ENCODE measurements at places on chromosomes 2 and 18.
A peak's percentile ranks its signal among the peaks of the same experiment; 100 is the strongest.

- DNase-seq: no peak
Measured at GRCh38 chr2:157880927-157881326, 4.8 kb upstream of the ACVR1 start.

DNA sequence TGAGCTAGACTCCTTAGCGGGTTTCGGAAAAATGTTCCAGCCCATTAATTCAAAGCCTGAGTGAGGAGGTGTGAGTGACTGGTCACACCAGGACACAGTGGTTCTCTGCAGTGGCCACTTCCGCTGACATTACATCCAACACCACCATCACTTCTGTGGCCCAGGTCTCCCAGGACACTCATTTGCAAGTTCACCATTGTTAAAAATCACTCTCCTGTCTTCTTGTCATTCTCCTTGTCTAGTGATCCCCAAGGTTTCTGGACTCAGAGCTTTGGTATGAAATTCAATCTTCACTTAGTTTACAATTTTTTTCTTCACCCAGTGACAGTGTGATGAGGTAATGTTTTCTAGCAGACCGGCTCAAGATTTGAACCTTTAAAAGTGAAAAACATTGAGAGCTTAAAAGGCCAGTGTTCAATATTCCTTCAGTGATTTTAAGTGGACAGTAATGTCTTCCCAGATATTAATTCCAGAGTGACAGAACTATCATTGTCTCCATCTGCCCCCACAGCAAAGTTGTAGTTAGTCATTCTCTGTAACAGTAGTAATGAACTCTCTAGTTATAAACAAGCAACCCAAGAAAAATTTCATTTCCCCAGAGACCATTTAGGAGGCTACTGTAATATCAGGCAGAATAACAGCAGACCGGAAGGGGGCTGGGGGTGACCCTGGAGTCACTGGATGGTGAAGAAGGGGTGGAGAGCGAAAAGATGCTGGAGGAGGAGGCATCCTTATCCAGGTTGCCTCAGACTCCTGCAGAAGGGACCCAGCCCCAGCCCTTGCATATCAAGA is 164.9 kb downstream of the GFPT1 start:
- no peak for DNase-seq

GRCh38 chr18:62663731-62664336 is 51.5 kb upstream of the PHLPP1 start:
- DNase-seq: no peak

DNA sequence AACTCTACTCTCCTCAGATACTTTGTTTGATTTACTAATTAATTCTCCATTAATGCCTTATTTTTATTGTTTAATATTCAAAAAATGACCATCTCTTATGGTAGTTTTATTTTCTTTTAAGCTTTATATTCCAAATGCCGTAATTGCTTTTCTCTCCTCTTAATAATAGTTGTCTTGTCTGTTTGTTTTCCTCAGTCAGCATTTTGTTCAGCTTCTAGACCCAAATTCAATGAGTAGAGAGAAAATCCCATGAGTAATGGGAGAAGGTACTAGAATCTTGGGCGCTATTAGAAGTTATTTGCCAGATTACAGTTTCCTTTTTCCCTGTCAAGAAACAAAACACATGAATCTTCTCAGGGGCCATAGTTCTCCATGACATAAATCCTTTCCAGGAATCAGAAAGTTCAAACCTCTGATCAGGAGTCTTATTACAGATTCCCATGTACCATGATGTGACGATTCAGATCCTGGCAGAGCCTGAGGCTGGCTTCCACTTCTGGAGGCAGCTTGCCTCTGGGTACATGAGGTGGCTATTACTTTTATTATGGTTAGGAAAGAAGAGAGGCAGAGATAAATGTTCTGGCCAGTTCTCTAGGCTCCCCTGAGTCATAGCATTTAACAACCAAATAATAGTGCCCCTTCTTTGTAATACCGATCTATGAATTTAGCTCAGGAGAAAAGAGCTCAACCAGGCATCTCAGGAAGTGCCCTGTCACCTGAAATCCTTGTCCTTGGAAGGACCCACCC is 485.1 kb upstream of the SETBP1 start:
- no peak for DNase-seq

DNA sequence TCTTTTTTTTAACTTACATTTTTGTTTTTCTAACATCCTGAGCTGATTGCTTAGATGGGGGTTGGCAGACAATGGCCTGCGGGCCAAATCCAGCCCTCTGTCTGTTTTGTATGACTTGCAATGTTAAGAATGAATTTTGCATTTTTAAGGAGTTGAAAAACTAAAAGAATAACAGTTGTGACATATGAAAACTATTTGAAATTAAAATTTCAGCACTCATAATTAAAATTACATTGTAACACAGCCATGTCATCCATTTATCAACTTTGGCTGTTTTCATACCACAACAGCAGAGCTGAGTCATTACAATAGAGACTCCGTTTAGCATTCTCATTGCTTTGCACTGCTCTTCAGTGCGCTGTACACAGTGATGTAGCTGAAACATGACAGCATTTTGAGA is 94.1 kb upstream of the MC4R start:
- no peak for DNase-seq

DNA sequence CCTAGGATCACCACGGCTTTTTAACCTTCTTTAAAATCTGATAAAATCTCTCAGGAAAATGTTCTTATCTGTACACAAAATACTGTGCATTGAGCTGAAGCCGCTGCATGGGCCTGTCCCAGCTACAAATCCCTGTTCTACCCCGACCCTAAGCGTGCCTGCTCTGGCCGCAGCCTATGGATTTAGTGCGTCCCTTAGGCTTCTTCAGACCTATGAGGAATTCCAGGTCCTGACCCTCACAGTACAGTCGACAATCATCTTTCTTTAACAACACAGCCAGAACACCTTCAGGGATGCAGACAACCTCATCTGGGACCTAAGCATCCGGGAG is 477 bp upstream of the WDCP start:
- DNase-seq: no peak

DNA sequence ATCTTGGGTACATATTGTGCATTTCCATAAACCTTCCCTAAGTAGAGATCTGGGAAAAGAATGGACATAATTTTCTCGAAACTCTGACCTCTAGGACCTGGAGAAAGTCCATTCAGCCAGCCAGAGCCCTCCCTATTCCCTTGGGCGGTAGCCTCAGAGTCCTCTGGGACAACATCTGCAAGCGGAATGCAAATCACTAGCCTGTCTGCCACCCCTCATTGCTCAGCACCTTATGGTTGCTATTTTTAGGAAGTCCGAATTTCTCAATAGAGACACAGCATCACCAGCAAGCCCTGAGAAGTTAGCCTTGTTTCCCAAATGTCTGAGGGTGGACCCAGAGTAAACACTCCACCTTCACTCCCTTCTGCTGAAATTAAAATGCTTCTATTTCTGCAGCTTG is 17.6 kb upstream of the CD28 start:
- DNase-seq: no peak

DNA sequence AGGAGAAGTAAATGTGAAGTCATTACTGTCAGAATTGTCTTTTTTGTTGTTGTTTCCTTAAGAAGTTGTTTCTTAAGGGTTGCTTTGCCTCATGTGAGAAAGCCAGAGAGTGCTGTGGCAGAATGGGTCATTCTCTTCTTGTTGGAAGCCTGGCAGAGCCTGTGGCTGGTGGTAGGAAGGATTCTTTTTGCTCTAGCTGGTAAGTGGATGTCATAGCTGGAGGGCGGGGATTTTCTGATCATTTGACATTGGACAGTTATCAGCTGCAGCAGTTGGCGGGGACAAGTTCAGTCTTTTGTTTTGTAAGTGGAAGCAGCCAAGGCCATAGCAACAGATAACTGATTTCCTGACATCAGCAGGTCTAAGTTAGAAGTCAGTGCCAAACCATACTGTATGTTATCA is 5.5 kb upstream of the RMDN2 start:
- DNase-seq: no peak

GRCh38 chr2:11576398-11576797 is 42.6 kb downstream of the GREB1 start:
- no peak for DNase-seq

- DNase-seq: no peak
Measured at GRCh38 chr18:62979900-62980299, 264.6 kb downstream of the PHLPP1 start.

GRCh38 chr2:43748333-43748732 is 25.5 kb upstream of the DYNC2LI1 start:
- peak; percentile 30 for DNase-seq

- no peak for DNase-seq
Measured at GRCh38 chr2:165796129-165796528, 2.1 kb upstream of the GALNT3 start.

GRCh38 chr2:205628422-205628821 is 53.9 kb upstream of the NRP2 start:
- DNase-seq: no peak

DNA sequence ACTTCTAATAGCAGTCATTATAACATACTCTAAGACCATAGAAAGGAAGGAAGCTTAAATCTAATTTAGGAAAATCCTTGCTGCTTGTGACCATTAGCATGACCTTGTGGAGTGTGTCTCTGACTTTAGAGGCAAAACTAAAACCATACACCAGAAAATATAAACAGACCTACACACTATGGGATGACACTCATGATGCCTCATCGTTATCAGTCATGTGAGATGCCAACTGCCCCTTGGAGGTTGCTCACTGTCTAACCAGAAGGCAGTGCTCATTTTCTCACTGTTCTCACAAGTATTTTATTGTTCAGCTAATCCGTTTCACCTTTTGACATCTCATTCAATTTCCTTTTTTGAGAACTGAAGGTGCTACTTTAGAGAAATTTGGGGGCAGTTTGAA is 376.9 kb downstream of the RND3 start:
- no peak for DNase-seq

GRCh38 chr2:68115965-68116364 is 41.7 kb upstream of the PNO1 start:
- DNase-seq: no peak

GRCh38 chr2:122795763-122796162 is 1040.3 kb downstream of the TSN start:
- no peak for DNase-seq

DNA sequence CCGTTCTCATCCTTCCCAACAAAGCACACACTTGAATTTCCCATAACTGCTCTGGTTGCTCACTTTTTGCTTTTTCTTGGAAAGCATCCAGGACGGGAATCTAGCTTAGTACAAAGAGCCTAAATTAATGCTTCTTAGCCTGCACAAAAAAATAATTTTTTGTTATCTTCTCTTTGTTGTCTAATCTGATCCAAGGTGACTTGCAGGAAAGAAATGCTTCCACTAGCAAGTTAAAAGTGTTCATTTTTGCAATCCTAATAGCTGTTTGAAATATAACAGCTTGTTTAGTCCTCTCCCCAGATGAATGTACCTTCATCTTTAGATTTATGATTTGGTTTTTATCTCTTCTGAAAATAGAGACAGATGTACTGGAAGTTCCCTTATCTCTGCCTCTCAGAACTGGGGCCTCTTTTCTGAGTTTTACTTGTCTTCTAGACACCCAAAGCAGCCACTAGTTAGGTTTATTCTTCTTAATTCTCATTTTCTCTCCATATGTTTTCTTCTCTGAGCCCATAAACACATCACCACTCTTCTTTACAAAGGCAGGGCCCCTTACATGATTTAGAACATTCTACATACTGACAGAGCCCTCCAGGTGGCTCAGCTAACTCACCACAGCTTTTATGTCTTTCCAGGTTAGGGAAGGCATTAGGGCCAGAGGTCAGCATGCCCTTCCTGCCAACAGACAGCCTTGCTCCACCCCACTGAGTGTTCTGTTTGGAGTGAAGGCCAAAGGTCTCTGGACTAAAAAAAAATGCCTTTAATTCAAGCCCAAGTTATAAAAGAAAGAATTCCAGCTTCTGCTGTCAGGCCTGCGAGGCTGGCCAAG is 74.7 kb upstream of the MAP4K3 start:
- no peak for DNase-seq

DNA sequence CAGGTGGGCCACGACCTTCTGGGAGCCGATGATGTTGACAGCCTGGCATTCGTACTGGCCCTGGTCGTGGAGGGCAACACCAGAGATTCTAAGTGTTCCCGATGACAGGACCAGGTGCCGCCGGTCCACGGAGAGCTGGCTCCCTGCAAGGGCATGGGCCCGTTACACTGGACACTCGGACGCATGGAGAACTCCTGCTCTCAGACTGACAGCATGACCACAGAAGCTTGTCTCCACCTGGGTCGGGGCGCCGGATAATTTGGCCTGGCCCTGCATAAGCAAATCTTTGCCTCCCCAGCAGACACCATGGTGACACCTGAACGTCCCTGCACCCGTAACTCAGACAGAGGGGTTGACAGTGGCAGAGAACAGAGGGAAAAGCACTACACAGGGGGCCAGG is 80.7 kb downstream of the PXDN start:
- DNase-seq: no peak

DNA sequence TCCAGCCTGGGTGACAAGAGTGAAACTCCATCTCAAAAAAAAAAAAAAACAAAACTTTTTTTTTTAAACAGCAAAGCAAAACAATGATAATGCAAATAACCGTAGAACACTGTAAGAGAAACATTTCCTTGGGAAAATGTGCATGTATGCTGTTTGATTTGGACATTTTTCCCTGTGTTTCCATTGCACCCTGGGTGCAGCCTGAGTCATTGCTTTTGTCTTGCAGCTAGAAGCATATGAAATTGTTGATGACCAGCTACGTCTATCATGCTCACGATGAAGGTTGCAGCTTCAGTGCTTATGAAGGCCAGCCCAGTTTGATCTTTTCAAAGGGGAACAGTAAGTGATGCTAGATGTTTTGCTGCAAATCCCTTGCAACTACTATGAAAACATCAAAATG is 41.5 kb downstream of the MOGAT1 start:
- DNase-seq: no peak

- no peak for DNase-seq
Measured at GRCh38 chr2:218813771-218814460, 17.7 kb downstream of the PRKAG3 start.

DNA sequence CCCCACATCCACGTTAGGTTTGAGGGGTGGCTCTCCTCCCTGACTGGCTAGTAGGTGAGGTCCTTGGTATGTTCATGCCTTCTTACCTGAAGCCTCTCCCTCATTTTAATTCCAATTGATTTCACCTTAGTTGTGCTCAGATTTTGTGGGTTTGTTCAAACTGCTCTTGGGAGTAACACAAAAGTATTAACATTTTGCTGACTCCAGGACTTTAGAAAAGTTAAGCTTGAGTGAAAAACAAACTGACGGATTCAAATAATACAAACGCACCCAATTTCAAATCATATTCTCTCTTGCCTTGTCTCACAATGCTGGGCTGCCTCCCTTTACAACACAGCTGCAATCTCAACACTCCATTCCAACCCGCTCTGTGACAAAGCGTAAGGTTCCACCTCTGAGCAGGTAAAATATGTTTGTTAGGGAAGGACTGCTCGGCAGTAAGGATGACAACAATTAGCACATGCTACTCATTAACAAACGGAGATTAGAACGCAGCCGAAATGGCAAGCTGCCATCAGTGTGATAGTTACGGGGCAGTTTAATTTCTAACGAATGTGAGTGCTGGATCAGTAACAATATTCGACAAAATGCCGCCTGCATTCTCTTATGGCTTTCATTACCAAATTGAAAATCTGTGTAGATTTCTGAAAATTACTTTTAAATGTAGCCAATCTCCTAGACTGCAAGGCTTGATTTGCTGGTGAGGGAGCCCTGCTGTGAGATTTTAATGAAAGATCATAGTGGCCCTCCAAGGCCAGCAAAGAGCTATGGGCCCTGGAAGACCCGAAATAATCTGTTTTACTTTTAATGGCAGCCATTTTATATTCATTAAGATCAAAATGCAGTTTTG is 730.6 kb upstream of the FANCL start:
- DNase-seq: no peak

Data from stimulated activated CD4-positive, alpha-beta T cell treated with anti-CD3 and anti-CD28 coated beads, Interleukin-4, amount 100 ng/mL, for 24 hours (primary cell).